ENCODE measurements at places on chromosomes 4 and X.
A peak's percentile ranks its signal among the peaks of the same experiment; 100 is the strongest.

DNA sequence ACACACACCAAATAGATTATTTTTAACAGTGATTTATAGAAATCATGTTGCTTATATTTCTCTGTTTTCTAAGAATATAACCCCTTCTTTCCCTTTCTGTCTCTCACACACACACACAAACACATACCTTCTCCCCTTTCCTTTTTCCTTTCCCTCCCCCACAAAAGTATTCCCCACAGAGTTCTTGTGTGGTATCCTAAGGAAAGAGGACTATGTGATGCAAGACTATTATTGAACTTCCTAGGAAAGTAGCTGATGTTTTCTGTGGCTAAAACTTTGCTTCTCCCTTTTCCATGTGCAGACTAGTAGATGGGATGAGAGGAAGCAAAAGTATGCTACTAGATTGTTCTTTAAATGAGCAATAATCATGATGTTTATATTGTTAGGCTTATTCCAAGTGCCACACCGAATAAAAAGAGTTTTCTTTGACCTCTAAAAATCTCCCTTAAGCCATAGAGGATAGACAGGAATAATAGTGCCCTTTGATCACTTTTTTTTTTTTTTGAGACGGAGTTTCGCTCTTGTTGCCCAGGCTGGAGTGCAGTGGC is 38.7 kb downstream of the CPEB2 start:
- no peak for DNase-seq

DNA sequence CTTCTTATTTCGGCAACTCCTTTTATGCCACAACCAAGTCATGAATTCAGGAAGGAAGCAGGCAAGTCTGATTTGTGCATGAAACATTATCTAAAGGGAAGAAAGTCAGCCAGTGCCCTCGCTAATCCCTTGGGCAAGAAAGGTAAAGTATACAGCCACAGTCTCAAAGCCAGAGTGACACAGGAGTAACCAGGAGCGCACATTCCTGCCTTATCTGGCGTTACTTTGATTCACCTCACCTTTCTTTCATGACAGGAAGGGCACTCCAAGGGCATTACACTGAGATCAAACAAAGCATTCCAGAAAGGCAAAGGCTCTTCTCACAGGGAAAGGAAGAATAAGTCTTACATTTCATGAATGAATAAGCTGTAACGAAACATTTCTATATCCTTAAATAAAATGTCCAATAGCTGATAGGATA is 38.8 kb downstream of the FAT1 start:
- no peak for DNase-seq

GRCh38 chr4:40340030-40340429 is 4.9 kb downstream of the CHRNA9 start:
- no peak for DNase-seq

DNA sequence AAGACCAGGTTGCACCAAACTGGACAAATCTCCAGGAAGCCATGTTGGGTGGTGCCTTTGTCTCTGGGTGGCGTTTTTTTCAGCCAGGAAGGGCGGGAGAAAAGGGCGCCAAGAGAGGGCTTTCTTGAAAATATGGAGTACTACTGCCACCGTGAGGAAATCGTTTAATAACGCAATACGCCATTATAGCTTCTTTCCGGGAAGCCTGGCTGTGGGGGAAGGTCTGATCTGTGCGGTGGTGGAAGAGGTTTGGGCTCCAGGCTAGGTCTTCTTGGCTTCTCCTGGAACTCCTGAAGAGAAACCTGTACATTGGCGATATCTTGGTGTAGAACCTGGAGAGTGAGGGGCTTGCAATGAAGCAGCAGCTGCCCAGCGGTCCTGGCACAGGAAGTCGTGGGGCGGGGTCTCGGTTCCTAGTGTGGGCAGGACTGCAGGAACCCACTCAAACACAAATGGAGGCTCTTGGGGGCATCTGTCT is 202.7 kb downstream of the OR13H1 start:
- peak; percentile 44 for DNase-seq

DNA sequence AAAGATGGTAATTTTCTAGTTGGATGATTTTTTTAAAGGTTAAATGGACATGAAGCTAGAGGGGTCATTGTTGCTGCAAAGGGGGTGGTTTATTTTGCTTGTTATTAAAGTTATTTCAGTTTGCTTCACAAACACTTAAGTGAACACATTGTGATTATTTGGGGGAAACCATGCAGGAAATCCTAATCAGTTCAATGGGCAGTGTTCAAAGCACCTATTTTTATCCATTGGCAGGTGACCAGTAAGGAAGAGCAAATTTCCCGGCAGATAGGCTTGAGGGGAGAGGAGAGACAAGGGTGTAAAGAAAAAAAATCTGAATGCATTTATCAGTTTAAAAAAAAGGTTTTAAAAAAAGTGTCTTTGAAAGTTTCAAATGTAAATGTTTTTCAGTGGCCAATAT is 17.6 kb downstream of the GPR174 start:
- no peak for DNase-seq

- DNase-seq: no peak
These were observed 116.8 kb upstream of the KIT start for GRCh38 chr4:54540931-54541330.

DNA sequence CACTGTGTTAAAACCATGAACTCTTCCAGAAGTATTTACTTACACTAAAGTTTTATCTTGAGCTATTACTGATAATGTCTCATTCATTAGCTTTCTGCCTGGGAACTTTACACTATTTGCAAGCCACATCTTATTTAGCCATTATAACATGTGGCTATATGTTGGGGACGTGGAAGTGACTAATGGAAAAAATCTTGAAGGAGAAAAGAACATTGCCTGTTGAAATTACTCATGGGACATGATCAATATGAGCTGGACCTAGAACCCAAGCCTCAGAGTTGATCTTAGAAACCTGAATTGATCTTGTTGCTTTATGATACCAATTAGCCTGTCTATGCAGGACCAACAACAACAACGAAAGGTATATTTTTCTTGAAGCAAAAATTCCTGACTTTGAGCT is 22.5 kb upstream of the ARHGAP6 start:
- no peak for DNase-seq

- DNase-seq: no peak
These were observed 20.4 kb downstream of the PIN4 start for GRCh38 chrX:72201836-72202536.

- DNase-seq: no peak
These were observed 75.5 kb upstream of the ADRA2C start for GRCh38 chr4:3690551-3691152.

DNA sequence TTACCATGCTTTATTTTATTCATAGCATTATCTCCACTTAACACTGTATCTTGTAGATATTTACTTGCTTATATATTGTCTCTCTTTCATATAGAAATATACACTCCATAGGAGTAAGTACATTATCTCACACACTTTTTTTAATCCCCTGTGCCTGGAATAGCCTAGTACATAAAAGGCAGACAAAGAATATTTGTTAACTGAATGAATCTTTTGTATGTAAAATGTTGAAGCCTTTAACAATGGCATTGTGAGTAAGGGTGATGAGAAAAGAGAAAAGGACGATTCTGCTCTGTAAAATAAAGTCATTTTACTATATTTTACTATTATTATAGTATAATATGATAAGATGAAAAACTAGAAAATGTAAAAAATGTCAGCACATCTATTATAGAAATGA is 97.7 kb upstream of the PDHA2 start:
- no peak for DNase-seq

- no peak for DNase-seq
These were observed 132.7 kb downstream of the ARHGAP24 start for GRCh38 chr4:85607624-85608023.

DNA sequence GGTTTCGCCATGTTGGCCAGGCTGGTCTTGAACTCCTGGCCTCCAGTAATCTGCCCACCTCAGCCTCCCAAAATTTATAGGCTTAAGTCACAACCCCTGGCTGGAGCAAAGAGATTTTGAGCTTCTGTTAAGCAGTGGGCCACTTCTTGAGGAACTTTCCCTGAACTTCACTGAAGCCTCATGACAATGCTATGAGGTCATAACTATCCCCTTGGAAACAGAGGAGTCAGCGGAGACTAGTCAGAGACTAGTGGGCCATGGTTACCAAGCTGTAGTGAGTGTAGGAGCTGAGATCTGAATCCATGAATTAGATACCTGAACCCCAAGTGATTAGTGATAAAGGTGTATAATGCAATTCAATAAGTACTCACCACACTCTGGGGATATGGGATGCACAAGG is 145.1 kb upstream of the MSX1 start:
- DNase-seq: no peak

DNA sequence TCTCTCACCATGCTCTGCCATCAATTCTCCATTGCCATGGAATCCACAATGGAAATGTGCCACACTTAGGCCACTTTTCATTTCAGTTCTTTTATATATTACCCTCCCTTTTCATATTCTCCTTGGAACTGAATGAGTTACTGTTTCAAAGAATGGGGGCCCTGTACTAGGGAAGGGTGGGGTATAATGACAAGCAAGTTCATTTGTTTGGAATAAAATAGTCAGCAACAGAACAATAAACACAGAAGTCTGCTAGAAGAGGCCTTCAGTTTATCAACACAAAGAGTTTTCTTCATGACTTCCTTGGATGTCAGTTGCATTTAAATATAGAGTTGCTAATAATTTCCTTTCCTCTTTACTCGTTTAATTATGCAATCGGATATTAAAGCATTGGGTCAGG is 478.3 kb upstream of the FTHL17 start:
- no peak for DNase-seq

DNA sequence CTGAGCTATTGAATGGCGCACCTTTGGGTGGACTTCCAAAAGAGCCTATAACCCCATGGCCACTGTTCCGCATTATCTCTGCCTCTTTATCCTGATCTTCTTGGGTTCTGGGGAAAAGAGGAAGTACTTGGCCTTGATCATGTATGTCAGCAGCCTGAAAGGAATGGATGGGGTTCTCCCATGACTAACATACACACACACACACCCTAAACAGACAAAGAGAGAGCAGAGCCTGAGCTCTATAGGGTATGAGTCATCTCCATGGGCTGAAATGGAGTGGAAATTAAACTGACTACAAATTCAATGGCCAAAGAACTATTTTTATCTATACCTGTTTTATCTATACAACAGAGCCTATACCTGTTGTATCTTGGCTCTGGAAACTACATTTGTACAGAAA is 141.5 kb upstream of the MTMR8 start:
- DNase-seq: no peak

GRCh38 chr4:153010146-153010545 is 74.0 kb downstream of the FHDC1 start:
- DNase-seq: no peak

- DNase-seq: no peak
These were observed 125.5 kb downstream of the C4orf51 start for GRCh38 chr4:145805490-145805889.

- DNase-seq: no peak
These were observed 83.0 kb downstream of the MAGEB17 start for GRCh38 chrX:16250296-16250695.

GRCh38 chr4:124804584-124804983 is 92.1 kb upstream of the ANKRD50 start:
- no peak for DNase-seq

GRCh38 chr4:10898072-10898471 is 213.5 kb upstream of the CLNK start:
- no peak for DNase-seq

- no peak for DNase-seq
These were observed 1622.8 kb upstream of the IGFBP7 start for GRCh38 chr4:58732973-58733372.

DNA sequence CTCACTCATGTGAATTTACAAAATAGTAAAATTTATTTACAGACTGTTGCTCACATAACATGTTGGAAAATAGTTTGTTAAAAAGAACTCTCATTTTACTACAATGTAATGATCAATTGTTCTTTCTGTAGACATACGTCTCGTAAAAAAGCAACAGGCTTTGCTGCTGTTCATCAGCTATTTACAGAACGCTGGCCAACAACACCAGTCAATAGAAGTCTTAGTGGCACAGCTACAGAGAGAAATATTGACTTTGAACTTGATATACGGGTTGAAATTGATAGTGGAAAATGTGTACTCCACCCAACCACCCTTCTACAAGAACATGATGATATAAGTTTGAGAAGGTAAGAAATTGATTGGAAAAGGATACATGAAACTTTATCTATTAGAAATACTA is 47.6 kb upstream of the ADAD1 start:
- no peak for DNase-seq

GRCh38 chr4:162282684-162283083 is 118.9 kb upstream of the FSTL5 start:
- no peak for DNase-seq

- DNase-seq: no peak
These were observed 276.3 kb upstream of the TACR3 start for GRCh38 chr4:103996064-103996463.

- DNase-seq: no peak
These were observed 58.1 kb downstream of the PHEX start for GRCh38 chrX:22090181-22090580.

GRCh38 chrX:98398542-98398941 is 1514.8 kb downstream of the RPA4 start:
- DNase-seq: no peak

DNA sequence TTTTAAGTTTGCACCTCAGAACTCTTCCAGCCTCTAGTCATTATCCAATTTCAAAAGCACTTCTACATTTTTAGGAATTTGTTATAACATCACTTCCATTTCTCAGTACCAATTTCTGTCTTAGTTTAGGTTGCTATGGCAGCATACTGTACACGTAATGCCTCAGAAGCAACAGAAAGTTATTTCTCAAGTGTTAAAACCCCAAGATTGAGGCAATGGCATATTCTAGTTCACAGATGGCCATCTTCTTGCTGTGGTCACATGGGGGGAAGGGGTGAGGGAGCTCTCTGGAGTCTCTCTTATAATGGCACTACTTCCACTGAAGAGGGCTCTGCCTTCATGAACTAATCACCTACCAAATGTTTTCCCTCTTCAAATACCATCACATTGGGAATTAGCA is 220.3 kb upstream of the CTSO start:
- no peak for DNase-seq

DNA sequence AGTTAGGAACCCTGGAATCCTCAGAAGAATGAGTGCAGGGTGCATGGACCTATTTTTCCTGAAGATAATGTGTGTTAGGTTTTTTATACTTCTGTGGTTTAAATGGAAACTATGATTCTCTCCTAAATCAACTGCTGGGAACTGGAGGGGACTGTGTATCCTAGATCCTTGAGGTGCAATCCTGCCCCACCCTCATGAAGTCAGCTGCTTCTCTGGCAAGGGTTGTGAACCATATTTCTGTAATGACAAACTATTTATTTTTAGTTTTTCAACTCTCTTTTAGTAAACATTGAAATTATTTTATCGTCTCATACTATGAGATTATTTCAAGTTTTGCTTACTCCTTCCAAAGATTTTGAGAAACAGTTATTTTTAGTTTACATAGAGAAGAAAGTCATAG is 25.8 kb upstream of the VEGFC start:
- DNase-seq: no peak

GRCh38 chr4:188032170-188032569 is 36.6 kb downstream of the ZFP42 start:
- no peak for DNase-seq

GRCh38 chr4:136917312-136918110 is 614.8 kb downstream of the PCDH18 start:
- no peak for DNase-seq

GRCh38 chrX:56268888-56269287 is 36.7 kb downstream of the KLF8 start:
- DNase-seq: no peak
